ENCODE measurements at places on chromosomes 7 and 10. TPM values are rescaled to one million over a fixed set of nuclear protein-coding genes. Genes with fewer than 3 reads are reported as not detected.

The CCL24 gene
- 7.6 TPM for total RNA-seq

DNA sequence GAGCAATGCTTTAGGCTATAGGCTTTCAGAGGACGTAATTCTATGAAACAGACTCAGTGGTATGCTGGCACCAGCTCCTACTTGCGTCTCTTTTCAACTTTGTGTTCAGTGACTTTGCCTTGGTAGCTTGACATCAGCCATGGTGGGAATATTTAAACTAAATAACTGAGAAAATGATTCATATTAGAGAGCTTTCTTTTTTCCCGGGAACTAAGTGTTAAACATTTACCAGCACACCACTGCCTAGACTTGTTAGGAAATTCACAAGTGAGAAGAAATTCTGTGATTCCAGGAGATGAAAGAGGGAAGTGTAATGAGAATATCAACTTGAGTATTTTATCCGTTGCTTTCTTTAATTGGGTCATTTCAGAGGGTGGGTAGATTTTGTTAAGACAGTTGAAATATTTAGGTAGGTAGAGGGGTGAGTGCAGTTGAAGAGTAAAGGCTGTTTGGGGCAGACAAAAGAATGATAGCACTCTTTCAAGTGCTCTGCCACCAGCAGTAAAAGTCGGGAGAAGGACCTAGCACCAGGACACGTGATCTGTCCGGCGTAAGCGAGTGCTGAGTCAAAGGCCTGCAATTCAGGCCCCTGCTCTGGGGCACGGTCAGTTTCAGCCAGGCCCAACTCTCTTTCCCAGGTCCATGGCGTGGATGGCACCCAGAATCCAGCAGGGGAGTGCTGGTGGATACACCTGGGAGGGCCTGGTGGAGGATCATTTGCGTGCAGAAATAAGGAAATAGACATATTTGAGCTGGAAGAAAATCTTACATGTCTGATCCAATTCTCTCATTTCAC lies 206.3 kb downstream of the SNX10 start:
- H3K27ac ChIP-seq, result no peak overlapping the region
- H3K36me3 ChIP-seq, result no peaks in the 10 kb centered on the region
- H3K4me1 ChIP-seq, result no peaks in the 10 kb centered on the region
- H3K27me3 ChIP-seq, result no peaks in the 10 kb centered on the region

DNA sequence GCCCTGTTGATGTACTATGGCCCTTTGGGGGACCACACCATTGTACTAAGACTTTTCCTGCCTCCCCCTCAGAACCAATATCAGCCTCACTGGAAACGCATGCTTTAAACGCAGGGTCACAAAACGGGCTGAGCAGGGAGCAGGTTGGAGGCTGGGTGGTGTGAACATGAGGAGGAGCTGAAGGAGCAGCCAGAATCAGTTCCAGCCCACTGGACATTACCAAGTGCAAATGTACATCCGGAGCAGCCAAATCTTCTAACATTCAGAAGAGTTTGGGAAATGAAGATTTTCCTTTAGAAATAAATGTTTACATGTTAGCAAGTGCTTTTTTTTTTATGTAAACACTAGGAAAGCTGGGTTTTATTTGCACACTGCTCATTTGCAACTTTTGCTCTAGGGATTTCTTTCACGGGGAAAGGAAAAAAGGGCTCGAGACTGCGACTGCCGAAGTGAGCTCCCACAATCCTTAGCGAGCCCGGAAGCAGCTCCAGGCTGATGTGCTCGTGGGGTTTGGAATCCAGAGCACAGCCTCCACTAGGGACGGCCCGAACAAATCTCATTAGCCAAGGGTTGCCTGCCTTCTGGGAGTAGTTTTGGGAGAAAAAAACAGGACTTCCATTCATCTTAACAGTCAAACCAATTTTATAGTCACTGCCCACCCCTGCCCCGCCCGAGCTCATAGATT lies 108.0 kb upstream of the YAE1 start:
- no peaks in the 10 kb centered on the region for H3K27me3 ChIP-seq
- no peak for DNase-seq
- H3K4me1 ChIP-seq, result no peaks in the 10 kb centered on the region
- no peak overlapping the region for H3K27ac ChIP-seq
- peak overlapping the region; percentile 27 for H3K4me3 ChIP-seq

DNA sequence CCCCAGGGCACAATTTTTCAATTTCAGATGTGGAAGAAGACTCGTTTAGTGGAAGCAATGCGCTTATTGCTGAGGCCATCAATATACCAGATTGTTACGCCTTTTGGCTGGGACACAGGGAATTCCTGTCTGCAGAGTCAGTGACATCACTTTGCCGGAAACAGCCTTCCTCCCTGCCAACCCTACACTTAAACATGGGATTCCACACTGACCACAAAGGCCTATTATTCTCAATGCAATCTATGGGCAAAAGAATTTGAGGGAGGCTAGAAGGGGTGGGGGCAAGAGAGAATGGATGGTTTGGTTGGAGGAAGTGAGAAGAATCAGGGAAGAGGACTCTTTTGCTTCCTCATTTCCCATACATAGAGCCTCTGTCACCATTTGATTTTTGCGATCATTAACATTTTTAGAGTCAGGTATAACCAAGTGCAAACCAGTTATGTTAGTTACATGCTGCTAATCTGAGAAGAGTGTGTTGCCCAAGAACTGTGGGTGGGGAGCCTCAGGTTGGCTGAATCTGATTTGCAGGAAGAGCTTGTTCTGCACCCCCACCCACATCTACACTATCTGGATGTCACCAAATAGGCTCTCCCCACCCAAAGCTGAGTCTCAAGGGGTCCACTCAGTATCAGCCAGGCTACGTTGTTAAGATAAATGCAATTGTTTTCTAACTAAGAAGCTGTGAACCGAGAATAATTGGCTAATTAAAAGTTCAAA lies 58.2 kb downstream of the ENTPD1 start:
- H3K36me3 ChIP-seq, result no peaks in the 10 kb centered on the region
- no peaks in the 10 kb centered on the region for H3K27me3 ChIP-seq
- peaks cover 25% of the 10 kb centered on the region for H3K4me1 ChIP-seq
- peak overlapping the region; percentile 18 for H3K27ac ChIP-seq
- DNase-seq, result no peak

DNA sequence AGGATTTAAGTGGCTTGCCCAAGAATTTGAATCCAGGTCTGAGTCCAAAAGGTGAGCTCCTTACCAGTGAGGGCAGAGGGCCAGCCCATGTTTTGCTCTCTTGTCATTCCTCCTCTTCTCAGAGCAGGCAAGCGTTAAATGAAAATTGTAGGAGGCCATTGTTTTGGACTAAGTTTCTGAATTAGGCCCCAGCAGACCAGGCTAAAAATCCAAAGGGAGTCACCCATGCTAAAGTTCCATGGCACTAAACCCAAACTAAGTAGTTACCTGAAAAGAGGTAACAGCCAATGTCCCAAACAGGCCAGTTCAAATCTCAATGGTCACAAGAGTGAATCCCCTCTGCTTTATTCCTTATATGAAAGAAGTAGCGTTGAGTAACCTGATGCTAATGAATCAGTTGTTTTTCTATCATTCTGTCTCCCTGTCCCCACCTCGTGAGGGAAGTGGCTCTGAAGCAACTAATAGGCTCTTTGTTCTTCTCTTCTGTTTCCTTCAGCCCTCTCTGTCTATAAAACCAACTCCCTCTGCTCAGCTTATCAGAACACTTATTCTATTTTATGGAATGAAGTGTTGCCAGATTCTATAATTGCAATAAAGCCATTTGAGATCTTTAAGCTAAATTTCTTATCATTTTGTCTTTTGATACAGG lies 17.5 kb upstream of the CDH23 start:
- no peaks in the 10 kb centered on the region for H3K36me3 ChIP-seq
- peaks cover 13% of the 10 kb centered on the region for H3K4me1 ChIP-seq
- H3K4me3 ChIP-seq, result no peak overlapping the region
- DNase-seq, result no peak

GRCh38 chr7:36809086-36809485 lies 84.8 kb upstream of the AOAH start:
- DNase-seq, result no peak
- no peak overlapping the region for H3K27ac ChIP-seq
- no peaks in the 10 kb centered on the region for H3K27me3 ChIP-seq
- H3K4me1 ChIP-seq, result no peaks in the 10 kb centered on the region
- H3K4me3 ChIP-seq, result no peak overlapping the region
- no peaks in the 10 kb centered on the region for H3K36me3 ChIP-seq

DNA sequence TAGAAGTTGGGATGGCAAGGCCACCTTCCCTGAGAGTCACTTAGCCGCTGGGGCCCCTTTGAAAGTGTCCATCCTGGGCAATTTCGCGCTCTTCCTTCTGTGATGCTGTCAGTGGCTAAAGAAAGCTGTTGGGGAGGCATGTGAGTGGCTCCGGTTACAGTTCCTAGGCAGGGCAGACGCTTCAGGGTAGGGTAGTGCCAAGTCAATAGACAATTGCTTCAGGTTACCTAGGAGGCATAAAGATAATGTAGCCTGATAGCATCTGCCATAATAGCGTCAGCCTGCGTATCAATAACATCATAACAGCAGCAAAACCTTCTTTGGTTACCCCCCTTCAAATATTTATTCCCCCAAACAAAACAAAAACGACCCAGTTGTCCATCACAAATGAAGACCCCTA lies at the start of gene FAM107B:
TSS of gene FAM107B (minus strand) at position 101 of the 400 bp plus-strand sequence. CDS start 234 bp downstream, outside the sequence.
- H3K4me1 ChIP-seq, result peaks cover 5% of the 10 kb centered on the region
- no peak for DNase-seq
- H3K27me3 ChIP-seq, result no peaks in the 10 kb centered on the region
- no peak within 1 kb of the TSS for H3K4me3 ChIP-seq
- no peak within 1 kb of the TSS for H3K27ac ChIP-seq

The LRRC18 gene
- 2.2 TPM for total RNA-seq

The EPHB6 gene
- 7.0 TPM for total RNA-seq

The SLIT1 gene
- total RNA-seq, result 0.30 TPM

The CYP3A7 gene
- total RNA-seq, result not detected

DNA sequence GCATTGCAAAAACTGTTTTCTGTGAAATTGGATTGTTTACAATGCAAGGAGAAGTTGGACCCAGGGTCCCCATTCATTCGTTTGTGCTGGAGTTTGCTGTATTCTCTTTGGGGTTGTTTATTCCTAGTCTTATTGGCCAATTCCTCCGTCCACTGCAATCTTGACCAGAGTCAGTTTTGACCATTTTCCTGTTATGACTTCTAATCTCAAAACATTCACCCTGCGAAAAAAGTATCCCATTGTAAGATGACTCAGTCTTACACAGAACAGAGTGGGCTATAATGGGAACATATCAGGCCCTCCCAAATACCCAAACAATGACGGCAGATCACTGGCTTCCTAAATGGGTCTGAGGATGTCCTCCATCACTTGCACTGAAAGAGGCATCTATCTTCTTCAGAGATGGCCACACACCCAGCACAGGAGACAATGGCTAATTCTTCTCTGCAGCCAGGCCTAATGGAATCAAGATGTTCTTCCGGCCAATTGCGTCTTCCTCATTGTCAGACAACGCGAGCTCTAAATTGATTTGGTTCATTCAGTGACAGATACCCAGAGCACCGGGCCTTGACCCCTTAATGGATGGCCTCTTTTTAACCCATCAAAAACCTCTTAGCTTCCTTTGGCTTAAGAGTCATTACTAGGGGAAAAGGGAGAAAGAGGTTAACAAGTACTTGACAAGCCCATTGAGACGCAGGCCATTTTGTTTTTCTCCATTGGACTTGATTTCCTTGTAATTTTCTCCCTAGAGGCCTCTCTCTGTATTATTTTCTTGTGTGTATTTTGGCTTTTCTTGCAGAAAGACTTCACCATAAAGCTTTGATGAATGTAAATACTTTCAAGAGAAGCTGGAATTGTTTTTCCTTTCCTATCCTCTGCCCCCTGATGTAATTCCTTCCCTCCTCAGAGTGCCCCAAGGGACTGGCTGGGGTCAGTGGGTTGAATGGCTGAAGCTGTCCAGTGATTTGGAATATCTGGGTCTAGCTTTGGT lies 129.6 kb downstream of the PRPF18 start:
- no peaks in the 10 kb centered on the region for H3K36me3 ChIP-seq
- peaks cover 31% of the 10 kb centered on the region for H3K4me1 ChIP-seq
- H3K4me3 ChIP-seq, result no peak overlapping the region
- H3K27me3 ChIP-seq, result no peaks in the 10 kb centered on the region

GRCh38 chr7:110065121-110065520 lies 1025.8 kb upstream of the LRRN3 start:
- no peaks in the 10 kb centered on the region for H3K27me3 ChIP-seq
- no peak overlapping the region for H3K27ac ChIP-seq
- H3K36me3 ChIP-seq, result no peaks in the 10 kb centered on the region
- DNase-seq, result no peak
- H3K4me3 ChIP-seq, result no peak overlapping the region

GRCh38 chr7:99132595-99133321 lies 11.2 kb downstream of the SMURF1 start:
- no peaks in the 10 kb centered on the region for H3K27me3 ChIP-seq
- H3K36me3 ChIP-seq, result no peaks in the 10 kb centered on the region
- no peak overlapping the region for H3K4me3 ChIP-seq
- H3K27ac ChIP-seq, result no peak overlapping the region
- no peak for DNase-seq
- peaks cover 76% of the 10 kb centered on the region for H3K4me1 ChIP-seq

DNA sequence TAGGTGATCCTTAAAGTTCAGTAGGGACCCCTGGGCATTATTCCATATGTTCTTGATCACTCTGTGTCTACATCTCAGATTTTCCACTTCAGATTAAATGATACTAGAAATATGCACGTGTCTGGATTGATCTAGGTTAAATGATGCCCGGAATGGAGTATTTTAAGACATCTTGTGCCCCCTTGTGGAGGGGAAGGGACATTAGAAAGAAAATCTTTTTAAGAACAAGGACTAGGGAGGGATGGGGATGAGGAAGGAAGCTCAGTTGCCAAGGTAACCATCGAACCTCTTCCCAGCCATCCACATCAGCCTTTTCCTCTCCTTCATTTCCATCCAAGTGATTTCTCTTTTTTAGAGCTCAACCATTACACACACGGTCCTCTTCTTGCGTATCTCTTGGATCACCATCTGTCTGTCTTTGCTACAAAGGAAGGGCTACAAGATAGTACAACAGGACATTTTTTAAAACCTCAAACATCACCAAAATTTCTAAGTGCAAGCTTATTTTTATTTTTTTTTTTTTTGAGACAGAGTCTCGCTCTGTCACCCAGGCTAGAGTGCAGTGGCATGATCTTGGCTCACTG lies 40.5 kb downstream of the PRSS2 start:
- H3K27me3 ChIP-seq, result no peaks in the 10 kb centered on the region
- H3K36me3 ChIP-seq, result no peaks in the 10 kb centered on the region
- DNase-seq, result no peak
- H3K4me3 ChIP-seq, result no peak overlapping the region
- H3K27ac ChIP-seq, result no peak overlapping the region
- no peaks in the 10 kb centered on the region for H3K4me1 ChIP-seq

GRCh38 chr10:27392606-27393005 lies 111.5 kb upstream of the RAB18 start:
- no peaks in the 10 kb centered on the region for H3K27me3 ChIP-seq
- no peak for DNase-seq
- no peak overlapping the region for H3K4me3 ChIP-seq
- no peaks in the 10 kb centered on the region for H3K4me1 ChIP-seq

Data from upper lobe of left lung (tissue), 6 donors.